ENCODE measurements at places on chromosomes 13 and 19. TPM values are rescaled to one million over a fixed set of nuclear protein-coding genes. Genes with fewer than 3 reads are reported as not detected.

The HSPH1 gene
- total RNA-seq = 69.9 TPM

The MCEMP1 gene
- total RNA-seq = not detected

The IER2 gene
- 20.3 TPM for total RNA-seq

The PCDH9 gene
- 5.0 TPM for total RNA-seq

The RASIP1 gene
- 0.16 TPM for total RNA-seq

All from fibroblast of the aortic adventitia (primary cell).